ENCODE measurements at places on chromosomes 4 and X.

GRCh38 chr4:12761694-12762093 is 722.4 kb downstream of the RAB28 start:
- DNase-seq: no peak

DNA sequence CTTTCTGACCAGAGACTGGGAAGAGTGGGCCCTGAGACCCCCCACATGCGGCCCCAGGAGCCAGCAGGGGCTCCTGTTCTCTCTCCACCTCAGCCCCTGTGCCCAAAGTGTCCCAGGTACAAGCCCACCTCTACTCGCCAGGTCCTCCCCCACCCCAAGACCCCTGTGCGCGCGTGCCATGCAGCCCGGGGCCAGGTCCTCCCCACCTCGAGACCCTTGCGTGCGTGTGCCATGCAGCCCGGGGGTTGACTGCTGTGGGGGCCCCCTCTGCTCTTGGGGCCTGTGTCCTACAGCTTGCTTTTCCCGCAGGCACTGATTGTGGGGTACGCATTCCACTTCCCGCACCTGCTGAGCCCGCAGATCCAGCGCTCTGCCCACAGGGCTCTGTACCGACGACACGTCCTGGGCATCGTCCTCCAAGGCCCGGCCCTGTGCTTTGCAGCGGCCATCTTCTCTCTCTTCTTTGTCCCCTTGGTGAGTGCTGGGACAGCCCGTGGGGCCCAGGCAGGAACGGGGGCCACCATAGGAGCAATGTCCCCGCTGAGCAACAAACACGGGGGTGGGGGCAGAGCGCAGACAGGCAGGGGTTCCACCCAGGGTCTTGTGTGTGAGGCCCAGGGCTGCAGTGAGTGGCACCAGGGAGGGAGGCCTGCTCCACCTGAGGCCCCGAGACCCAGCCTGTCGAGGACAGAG is 20.3 kb downstream of the DGKQ start:
- no peak for DNase-seq

DNA sequence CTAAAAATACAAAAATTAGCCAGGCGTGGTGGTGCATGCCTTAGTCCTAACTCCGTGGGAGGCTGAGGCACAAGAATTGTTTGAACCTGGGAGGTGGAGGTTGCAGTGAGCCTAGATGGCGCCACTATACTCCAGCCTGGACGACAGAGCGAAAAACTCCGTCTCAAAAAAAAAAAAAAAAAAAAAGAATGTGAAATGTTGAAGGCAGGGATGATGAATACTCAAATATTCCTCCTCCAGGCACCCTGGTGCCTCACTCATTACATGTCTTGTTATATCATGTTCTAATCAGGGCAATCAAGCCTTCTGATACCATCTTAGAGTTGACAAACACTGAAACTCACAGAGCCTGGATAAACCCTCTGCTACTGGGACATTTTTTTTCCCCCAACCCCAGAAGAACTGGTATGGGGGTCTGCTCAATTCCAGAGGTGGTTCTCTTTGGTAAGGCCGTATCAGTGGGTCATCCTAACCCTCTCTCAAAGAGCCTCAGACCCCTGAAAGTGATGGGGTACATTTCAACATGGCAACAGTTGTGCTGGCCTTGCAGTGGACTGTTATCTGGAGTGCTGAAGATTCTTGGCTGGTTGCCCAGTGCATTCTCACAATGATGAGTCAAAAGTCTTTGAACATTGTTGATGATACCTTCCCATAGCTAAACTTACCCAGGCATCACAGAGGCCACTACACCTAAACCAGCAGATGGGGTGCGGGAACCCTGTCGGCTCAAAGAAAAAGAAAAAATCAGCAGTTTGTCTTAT is 2.4 kb upstream of the SH3KBP1 start:
- peak; percentile 64 for DNase-seq

DNA sequence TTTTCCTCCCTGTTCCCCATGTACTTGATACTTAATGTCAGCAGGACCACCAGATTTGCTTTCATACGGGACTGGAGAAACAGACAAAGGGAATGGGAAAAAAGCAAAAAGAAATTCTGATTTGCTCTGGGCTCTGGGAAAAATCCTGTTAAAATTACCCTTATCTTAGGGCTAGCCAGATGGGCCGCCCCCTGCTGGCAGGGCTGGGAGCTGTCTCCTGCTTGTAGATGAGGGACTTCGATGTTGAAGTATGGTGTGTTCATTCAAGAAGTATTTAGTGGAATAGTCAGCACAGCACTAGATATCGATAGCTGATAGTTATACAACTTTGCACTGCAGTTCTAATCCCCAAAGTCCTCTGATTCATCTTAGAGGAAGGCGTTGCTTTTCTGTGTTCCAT is 45.8 kb downstream of the BCORL1 start:
- no peak for DNase-seq

- no peak for DNase-seq
These were observed 829 bp downstream of the ELOVL6 start for GRCh38 chr4:110197529-110198042.

- no peak for DNase-seq
These were observed 3.0 kb upstream of the ATP1B4 start for GRCh38 chrX:120358737-120359456.

- DNase-seq: no peak
These were observed 69.2 kb downstream of the PHKA1 start for GRCh38 chrX:72644946-72645345.

GRCh38 chr4:169438057-169438480 is 167.3 kb upstream of the SH3RF1 start:
- no peak for DNase-seq

- no peak for DNase-seq
These were observed 71.5 kb downstream of the HPGD start for GRCh38 chr4:174450786-174451125.

DNA sequence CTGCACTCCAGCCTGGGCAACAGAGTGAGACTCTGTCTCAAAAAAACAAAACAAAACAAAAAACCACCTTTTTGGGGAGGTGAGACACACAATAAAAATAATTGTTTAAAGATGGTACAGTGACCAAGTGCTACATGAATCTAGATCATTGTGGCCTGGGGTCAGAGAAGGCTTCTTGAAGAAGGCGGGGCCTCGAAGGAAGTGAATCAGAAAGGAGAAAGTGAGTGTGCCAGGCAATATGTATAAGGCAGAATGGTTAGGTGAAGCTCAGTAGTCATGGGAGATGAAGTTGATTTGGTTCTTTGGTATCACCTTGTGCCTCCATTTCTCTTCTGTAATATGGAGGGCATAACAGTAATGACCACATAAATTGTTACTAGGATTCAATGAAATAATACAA is 58.9 kb downstream of the DOCK11 start:
- no peak for DNase-seq

DNA sequence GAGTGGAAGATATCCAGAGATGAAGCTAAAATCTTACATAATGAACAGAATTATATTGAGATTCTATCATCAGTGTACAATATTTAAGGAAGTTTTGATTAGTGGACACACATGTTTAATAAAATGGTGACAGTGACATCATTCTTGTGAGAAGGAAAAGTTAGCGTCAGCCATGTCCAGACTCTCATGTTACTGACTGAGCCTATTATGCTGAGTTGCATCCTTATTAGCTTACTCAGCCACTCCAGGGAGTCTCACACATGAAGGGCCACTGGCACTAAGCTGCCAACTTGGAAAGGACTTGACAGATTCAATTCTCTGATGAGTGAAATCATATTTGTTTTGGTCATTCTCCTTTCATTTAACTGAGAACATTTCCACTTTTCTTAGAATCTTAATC is 170.6 kb downstream of the BANK1 start:
- DNase-seq: no peak

Measured in GM12864 (cell line).